ENCODE measurements at places on chromosomes 7 and 10.

DNA sequence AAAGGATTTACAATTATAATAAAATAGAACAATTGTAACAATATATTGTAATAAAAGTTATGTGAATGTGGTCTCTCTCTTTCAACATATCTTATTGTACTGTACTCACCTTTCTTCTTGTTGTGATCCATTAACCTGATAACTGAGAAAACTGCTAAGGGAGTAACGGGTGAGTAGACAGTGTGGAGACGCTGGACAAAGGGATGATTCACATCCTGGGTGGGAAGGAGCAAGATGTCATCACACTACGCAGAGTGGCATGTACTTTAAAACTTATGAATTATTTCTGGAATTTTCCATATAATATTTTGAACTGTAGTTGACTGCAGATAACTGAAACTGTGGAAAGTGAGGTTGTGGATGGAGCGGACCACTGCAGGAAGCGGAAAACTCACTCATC, 91.2 kb upstream of the PLPP4 start:
- no peak for DNase-seq

DNA sequence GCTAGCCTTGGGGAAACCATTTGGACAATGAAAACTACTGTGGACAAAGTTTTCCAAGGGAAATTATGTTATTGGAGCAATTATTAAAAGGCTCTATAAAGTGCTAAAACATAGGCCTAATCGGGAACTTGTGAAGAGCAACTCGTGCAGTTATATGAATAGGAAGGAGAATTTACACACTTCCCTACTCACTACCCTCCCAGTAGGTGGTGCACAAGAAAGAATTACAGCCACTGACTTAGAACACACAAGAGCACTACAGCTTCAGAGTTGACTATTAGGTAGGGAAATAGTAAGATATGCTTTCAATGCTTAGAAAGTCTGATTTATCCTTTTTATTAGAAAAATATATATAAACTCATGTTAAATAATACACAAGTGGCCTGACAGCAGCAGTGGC, 47.2 kb downstream of the GSAP start:
- DNase-seq, result peak; percentile 15

DNA sequence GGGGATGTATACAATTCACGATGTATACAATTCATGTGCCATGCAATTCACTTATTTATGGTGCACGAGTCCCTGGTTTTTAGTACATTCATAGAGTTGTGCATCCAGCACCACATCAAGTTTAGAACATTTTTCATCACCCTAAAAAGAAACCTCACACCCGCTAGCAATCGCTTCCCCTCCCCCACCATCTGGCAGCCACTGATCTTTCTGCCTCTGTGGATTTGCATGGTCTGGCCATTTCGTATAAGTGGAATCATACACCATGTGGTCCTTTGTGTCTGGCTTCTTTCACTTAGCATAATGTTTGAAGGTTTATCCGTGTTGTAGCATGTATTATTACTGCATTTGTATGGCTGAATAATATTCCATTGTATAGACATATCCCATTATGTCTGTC, 52.1 kb downstream of the PRF1 start:
- no peak for DNase-seq

DNA sequence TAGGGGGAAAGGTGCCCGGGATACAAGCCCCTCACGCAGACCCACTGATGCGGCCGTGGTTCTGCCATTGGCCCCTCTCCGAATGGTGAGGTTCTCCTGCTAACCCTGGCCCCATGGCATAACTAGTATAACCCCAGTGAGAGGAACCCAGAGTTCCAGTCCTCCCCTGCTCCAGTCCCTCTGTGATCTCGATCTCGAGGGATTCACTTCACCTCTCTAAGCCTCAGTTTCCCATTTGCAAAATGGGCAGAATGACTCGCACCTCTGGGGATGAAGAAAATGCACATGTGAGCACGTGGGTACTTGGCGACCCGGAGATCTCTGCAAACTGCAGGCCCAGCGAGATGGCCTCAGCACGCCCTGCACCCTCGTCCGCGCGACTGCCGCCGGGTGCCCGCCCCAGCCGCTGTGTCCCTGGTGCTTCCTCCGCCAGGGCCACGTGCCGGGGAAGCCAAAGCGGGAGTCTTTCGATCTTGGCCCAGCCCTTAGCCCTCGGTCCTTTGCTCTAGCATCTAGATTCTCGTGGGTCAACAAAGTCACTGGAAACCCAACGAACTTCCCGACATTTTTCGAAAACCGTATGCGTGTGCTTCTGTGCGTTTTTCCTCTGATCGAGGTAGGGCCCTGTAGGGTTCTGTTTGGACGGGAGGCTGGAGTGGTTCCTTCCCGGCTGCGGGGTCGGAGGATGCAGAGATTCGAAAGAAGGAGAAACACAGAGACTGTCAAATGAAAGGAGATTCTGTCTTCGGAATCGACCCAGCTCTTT, 169.8 kb downstream of the UBE2H start:
- DNase-seq, result peak; percentile 52

DNA sequence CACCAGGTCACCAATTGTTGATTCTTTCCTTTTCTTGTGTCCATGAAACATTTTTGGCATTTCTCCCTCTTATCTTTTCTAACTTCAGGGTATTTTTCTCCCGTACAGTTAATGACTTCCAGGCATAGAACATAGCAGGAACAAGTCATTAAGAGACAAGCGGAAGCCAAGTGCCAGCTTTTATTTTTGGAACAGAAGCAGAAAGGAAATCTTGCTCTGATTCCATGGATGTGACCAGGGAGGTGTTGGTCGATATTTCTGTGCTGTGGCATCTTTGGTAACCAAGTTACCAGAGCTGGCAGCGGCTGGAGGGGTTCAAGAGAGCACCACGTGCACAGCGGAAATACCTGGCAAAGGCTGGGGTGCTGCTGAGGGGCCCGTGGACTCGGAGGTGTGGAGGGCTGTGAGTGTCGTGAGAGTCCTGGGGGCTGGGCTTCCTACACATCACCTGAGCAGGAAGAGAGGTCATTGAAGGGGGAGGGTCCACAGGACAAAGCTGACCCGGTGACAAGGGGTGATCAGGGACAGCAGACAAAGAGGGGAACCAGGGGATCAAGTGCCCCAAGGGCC, 1.8 kb downstream of the LLCFC1 start:
- DNase-seq, result no peak

DNA sequence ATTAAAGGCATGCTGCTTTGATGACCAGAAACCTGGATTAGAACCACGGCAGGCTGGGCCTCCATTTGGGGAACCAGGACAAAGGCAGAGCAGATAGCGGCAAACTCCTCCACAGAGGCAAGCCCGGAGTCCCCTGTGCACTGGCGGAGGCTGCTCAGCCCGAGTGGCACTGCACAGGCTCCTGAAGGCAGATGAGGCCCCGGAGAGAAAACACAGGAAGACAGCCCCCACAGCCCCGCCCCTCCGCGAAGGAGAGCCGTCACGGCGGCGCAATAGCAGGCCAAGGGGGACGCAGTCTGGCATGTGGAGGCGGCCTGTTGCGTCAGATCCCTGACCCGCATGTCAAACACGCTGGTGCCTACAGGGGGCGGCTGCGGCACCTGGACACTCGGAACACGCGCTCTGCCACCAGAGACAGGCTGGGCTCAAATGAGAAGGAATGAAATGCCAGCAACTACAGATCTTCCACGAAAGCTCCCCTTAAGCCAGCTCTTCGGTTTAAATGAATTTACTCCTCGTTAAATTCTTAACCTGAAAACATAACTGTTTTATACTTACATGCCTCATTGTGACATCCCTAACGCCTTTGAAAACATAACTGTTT, 128.5 kb downstream of the MAD1L1 start:
- peak; percentile 84 for DNase-seq

DNA sequence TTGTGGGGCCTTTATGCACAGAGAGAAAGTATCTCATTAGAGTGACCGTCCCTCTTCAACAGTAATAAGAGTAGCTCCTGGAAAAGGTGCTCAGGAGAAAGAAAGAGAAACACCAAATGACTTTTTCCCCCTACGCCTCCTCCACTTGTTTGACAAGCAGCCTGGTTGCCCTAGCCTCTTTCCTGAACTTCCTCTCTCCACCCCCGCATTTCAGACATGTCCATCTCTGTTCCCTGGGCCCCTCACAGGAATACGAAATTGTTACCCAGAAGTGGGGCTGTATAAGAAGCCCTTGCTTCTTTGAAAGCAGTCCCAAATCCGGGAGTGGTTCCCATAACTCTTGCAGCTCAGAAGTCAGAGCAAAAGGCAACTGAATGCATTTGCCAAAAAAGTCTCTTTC, 119.6 kb upstream of the ADO start:
- DNase-seq, result peak; percentile 22

GRCh38 chr10:73076360-73077183, 20.1 kb downstream of the P4HA1 start:
- DNase-seq, result peak; percentile 62

DNA sequence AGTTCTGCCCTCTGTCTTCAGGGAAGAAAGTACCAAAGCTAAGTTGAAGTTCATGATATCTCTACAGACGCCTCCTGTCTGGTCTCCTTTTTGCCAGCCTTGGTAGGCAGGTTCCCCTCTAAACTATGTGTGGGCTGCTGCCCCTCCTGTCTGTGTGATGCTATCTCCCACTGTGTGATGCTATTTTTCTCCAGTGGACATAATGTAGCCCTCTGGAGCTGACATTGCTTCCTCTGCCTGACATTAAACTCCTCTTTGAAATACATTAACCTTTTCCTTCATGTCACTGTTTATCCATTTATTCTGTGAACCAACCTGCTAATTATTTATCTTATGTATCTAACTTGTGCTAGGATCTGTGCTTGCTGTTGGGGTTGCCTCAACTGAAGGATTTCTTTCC, at the start of gene PRSS58:
Gene PRSS58, minus strand, starts transcription at position 101 of the 400 bp plus-strand sequence. CDS start 351 bp downstream, outside the sequence.
- DNase-seq, result no peak

Measured in suppressor macrophage (primary cell).